ENCODE measurements at places on chromosomes 4 and X.

- DNase-seq: no peak
Measured at GRCh38 chr4:95415346-95415771, 133.4 kb downstream of the UNC5C start.

- DNase-seq: no peak
Measured at GRCh38 chr4:128823025-128823661, 13.6 kb downstream of the JADE1 start.

DNA sequence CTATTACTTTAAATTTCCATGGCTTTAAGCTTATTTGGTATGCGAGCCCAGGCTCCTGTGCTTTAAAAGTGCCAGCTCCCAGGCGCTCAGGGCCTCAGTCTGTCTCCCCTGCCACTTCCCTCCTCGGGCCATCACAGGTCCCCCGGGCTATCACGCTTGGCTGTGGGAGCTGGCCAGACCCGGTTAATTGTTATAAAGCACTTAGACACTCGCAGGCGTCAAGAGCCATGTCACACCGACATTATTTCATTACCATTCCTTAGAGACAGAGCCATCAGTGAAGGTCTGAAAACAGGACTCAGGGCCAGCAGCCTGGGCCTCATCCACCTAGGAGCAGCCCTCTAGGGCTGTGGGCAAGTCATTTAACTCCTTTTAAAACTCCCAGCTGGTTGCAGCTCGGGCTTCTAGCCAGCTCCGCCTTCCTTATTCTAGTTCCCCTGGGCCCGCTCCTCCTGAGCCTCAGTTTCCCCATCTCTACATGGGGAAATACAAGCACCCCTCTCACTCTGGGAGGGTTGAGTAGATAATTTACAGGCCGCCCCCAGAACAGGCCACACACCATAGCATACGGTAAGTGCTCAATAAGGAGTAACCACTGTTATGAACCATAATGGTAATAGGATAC is 99.0 kb downstream of the HMX1 start:
- no peak for DNase-seq

DNA sequence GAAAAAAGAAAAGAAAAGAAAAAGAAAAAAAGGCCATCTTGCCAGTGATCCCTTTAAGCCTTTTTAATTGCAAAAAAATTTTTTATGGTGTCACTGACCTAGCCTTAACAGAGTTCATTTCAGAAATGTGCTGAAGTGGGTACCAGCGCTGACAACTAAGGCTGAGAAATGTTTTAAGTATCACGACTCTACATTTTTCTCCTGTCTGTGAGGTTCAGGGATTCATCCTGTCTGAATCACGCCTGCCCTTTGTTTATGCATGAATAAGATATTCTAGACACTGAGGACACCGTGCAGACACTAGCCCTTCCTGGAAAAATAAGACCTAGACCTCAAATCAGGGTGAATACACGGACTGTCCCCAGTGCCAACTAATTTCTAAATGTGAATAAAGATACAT is 154.4 kb upstream of the NOCT start:
- DNase-seq: no peak

GRCh38 chr4:83263106-83263505 is 21.5 kb downstream of the COQ2 start:
- no peak for DNase-seq

DNA sequence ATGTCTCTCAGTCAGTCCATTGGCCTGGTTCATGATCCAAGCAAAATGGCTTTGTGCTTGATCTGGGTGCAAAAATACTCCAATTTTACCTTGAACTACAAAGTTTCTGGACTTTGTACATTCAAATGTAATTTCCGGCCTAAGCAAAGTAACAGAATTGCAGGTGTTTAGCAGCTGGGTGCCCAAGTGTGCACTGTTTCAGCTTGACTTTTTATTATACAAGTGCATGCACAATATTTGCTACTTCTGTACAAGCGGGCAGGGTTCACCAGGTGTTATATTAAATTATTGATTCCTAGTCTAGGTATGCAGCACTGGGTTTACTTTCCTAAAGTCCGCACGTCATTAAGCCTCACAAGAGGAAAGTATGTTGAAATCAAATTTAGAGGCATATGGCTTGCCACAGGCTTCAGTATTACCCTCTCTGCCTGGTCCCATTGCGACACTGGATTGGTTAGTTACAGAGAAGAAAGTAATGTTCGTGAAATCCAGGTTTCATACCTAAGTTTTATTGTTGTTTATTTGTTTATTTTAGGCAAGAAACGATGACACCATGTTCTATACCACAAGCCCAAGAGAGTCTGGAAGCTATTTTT is 376.9 kb upstream of the CTSO start:
- no peak for DNase-seq

GRCh38 chr4:83238393-83239248 is 46.0 kb downstream of the COQ2 start:
- no peak for DNase-seq

DNA sequence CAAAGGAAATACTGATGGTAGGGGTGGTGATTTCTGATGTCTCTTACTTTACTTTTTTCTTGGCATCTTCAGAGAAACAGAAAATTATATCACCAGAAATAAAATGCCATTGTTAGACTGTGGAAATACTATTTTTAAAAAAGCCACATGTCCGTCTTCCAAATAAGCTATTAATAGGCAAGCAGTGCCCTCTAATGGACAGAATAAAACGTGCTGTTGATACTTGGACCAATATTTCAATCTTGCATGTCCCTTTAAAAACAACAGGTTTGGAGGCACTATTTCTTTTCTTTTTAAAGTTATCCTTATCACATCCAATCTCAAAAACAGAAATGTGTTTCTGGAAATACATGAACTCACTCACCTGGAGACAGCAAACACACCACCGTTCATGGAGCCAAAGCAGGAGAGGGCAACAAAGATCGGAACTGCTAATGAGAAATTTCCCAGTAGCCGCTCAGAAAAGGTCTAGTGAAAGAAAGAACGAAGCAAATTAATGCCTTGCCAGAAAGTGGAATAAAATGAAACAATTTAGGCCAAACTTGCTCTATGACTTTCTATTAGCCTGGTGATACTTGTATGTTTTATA is 59.2 kb downstream of the SLC7A11 start:
- peak; percentile 6 for DNase-seq

GRCh38 chrX:24646745-24647182 is 383 bp downstream of the PCYT1B start:
- DNase-seq: peak; percentile 0

DNA sequence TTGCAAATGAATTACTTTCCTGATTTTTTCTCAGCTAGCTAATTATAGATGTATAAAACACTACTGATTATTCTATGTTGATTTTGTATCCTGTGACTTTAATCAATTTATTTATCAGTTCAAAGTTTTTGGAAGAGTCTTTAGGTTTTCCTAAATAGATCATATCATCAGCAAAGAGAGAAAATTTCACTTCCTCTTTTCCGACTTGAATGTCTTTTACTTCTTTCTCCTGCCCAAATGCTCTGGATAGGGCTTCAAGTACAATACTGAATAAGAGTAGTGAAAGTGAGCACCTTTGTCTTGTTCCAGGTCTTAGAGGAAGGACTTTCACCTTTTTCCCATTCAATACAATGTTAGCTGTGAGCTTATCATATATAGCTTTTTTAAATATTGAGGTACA is 417.9 kb downstream of the PDGFC start:
- no peak for DNase-seq

DNA sequence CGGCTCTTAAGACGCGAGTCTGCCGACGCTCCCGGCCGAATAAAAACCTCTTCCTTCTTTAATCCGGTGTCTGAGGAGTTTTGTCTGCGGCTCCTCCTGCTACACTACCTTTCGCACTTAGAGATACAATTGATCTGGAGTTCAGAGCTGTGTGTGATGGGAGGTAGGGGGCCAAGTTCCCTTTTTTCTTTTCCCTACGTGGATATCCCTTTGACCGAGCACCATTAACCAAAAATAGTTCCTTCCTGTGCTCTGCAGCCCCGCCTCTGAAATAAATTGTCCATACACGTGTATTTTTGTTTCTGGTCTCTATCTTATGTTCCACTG is 555 bp upstream of the PGM2 start:
- no peak for DNase-seq

GRCh38 chr4:187010052-187010451 is 286.4 kb upstream of the FAT1 start:
- no peak for DNase-seq

DNA sequence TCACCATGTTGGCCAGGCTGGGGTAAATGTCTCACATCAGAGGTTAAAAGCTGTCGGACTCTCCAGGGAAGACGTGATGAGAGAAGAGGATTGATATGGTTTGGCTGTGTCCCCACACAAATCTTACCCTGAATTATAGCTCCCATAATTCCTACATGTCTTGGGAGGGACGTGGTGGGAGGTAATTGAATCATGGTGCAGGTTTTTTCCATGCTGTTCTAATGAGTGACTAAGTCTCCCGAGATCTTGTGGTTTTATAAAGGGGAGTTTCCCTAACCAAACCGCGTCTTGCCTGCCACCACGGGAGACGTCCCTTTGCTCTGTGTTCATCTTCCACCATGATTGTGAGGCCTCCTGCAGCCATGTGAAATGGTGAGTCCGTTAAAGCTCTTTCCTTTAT is 64.4 kb downstream of the ASMT start:
- DNase-seq: peak; percentile 23

Data from CD4-positive, alpha-beta T cell treated with Interleukin-17A for 1 hour (primary cell).